Cardiac septum (tissue), 1 donor: ENCODE measurements at places on chromosomes 2 and 18.

DNA sequence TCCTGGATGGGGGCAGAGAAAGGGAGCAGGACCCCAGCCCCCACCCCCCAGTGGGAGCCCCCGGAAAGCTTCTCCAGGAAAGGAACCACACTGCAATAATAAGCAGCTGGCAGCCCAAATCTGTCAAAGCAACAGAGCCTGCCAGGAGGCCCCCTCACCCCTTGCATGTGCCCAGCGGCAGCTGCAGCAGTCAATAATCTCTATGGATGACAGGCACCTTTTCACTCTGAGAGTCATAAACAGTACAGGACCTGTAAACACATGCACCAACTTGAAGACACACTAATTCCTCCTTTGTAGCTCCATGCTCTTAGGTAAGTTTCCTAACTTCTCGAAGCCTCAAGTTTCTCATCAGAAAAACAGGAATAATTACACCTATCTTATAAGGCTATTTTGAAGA lies 26.2 kb upstream of the KDM3A start:
- no peak for DNase-seq

DNA sequence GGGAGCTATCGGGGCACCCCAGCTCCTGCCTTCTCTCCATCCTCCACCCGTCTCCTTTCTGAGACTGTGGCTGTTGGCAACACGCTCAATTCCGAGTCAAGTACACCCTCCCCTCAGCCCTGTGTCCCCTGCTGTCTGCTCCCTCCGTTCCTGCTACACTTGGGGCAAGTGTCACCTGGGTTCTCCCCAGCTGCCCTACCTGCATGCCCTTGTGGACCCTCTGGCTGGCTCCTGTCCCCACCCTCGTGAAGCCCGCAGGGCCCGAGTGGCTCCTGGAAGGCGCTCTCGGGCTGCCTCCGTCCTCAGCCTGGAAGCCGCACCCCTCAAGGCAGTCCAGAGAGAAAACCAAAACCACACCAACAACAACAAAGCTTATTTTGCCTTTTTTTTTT lies 33.9 kb downstream of the PDIA6 start:
- peak; percentile 63 for DNase-seq

DNA sequence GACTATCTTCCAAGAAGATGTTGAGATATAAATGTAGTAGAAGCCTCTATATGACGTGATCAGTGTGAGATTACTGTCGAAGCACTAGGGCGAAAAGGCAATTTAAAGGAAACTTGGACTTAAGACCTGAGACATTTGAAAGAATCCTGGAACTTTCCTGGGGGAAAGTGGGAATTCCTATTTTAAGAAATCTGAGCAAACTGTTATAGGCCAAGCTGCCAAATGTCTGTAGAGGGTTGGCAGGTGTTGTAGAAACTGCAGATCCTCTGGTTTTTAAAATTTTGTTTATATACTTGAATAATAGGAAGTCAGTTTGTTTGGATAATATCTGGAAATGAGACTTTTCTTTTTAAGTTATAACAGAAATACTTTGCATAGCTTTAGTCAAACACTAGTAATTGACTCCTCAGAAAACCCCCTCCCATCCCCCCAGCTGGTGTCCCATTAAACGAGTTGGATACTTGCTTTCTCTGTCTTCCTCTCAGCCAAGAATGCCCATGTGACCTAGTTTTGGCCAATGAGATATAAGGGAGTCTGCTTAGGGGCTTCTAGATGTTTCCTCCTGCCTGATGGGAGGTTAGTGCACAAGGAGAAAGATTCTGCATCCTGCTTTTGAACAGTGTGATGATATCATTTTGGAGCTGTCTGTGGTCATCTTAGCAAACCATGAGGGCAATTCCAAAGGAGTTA lies 61.2 kb downstream of the MOGAT1 start:
- DNase-seq, result no peak

- DNase-seq, result no peak
These were observed 76.6 kb downstream of the ALK start for GRCh38 chr2:29844713-29845326.

DNA sequence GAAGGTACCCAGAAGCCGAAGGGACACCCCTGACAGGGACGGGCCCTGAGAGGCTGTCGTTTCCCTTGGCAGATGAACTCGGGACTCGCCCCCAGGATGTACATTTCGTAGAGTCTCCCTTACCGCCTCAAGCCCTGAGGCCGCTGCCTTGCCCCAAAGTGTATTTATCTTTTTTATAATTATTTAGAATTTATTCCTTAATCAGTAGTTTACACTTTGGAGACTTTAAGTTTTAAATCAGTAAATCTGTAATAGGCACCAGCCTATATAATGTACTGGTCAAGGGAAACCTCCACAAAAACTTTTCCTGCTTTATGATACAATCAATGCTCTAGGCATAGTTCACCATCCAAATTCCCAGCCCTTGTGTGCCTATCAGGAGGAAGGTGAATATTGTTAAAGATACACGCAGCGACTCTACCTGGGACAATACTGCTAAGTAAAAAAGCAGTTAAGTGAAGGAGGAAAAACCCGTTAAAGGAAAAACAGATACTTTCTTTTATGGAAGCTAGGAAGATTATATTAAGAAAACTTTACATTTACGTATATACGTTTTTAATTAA lies 848 bp downstream of the VRK2 start:
- no peak for DNase-seq

- DNase-seq, result no peak
These were observed 237.4 kb upstream of the SMAD2 start for GRCh38 chr18:48167897-48168253.

DNA sequence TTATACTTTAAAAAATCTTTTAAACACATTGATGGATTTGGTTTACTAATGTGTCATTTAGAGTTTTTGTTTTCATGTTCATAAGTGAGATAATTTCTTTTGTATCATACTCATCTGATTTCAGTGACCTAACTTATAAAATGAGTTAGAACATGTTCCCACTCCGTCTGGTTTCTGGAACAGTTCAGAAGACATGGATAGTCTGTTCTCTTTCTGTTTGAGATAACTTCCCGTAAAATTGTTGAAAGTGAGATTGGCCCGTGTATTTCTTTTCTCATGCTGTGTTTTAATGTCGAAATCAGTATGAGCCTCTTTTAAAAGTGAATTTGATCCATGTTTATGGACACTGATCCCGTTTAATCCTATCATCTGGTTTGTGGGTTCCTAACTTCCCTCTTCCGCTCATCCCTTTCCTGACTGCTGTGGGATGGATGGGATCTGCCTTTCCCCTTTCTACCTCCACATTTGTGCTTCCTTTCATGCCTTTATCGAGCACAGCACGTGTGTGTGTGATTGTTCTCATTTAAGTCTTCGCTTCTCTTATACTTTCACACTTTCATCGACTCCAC lies 78.9 kb downstream of the COPS8 start:
- no peak for DNase-seq

DNA sequence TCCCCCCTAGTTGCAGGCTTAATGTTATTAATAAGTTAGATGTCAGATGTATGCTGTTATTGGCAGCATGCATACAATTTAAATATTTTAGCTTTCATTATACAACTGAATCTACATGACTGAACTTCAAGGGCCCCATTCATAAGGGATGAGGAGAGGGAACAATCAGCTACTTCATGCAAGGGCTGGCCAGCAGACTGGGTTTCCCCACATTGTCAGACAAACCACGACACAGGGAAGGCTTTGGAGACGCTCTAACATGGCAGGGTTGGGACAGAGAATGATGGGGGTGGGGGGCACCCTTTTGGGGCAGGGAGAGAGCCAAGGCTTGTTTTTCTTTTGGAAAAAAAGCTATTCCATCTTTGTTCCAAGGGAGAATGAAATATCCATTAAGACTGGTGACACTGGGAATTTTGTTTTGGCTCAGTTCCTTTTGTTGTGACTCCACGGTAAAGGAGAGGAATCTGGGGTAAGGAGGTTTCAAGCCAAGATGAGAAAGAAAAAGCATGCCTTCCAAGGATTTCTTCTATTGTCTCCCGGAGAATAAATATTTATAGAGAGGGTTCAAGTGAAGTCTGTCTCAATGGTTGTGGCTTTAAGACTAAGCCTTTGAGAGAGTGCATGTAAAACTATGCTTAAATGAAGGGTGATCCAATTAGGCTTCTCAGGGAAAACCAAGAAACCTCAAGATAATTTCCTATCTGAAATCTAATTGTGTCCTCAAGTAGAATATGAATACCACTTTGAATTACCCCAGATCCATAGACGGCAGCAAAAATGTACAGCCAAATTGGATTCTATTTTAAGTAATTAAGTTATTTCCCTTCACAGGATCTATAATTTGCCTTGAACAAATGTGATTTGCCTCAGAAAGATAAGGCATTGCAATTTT lies 5.4 kb downstream of the CXCR4 start:
- no peak for DNase-seq

DNA sequence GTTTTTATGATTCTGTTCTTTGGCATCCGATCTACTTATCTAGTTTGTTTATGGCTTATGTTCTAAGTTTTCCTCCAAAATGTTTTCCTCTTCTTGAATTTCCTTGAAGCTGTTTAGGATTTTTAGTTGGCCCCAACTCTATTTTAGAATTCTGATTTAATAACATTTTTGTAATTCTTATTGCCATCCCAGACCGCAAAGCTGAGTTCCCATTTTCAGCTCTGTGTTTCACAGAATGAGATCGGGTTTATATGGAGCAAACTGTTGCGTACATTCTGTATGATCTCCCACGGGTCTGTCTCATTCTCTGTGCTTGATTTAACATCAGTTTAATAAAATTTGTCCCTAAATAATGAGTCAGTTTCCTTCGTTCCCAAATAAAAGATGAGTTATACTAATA lies 59.3 kb downstream of the DPP4 start:
- DNase-seq, result no peak

- no peak for DNase-seq
These were observed 50.0 kb downstream of the CPO start for GRCh38 chr2:206989311-206989710.

DNA sequence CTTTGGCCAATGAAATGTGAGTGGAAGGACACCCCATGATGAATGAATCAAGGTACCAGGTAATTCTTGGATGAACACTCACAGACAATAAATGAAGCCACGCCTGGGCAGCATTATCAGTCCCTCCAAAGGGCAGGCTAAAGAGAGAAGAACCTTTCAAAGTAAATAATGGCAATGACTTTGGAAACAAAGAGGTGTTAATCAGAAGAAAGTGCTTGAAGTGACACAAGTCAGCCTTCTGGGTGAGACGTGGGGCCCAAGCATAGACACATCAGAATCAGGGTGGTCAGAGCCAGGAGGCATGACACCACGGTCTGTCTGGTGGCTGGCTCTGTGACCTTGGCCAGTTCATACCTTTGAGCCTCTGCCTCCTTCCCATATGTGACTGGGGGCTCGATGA lies 103.3 kb downstream of the POLR1A start:
- peak; percentile 36 for DNase-seq

GRCh38 chr2:69828938-69829255 lies 563 bp upstream of the GMCL1 start:
- no peak for DNase-seq

- no peak for DNase-seq
These were observed 633.9 kb downstream of the PLCL1 start for GRCh38 chr2:198438331-198438730.

- DNase-seq, result no peak
These were observed 106.4 kb downstream of the KCNH7 start for GRCh38 chr2:162731917-162732804.

GRCh38 chr2:233384015-233384414 lies 29.7 kb downstream of the DGKD start:
- DNase-seq, result no peak

DNA sequence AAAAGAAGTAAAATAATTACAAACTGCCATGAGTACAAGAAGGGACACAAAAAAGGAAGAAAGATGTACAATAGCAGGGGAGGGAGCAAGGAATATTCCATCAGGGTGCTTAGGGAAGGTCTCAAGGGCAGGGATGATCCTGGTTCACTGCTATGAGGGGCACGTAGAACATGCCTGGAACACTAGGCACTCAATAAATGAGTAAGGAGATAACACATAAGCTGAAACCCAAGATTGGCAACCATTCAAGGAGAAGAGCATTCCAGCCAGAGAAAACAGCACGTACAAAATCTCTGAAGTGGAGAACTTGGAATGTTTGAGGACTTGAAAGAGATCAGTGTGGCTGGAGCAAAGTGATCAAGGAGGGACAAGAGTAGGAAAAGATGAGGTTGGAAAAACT lies 103.2 kb downstream of the FAM161A start:
- no peak for DNase-seq

GRCh38 chr2:181374781-181375675 lies 82.2 kb upstream of the ITGA4 start:
- no peak for DNase-seq

- DNase-seq, result no peak
These were observed 111.3 kb upstream of the TLK1 start for GRCh38 chr2:171271971-171272436.

GRCh38 chr2:49961346-49961745 lies 807.0 kb upstream of the FSHR start:
- no peak for DNase-seq

- DNase-seq, result no peak
These were observed 195.2 kb downstream of the GLI2 start for GRCh38 chr2:120930864-120931263.

DNA sequence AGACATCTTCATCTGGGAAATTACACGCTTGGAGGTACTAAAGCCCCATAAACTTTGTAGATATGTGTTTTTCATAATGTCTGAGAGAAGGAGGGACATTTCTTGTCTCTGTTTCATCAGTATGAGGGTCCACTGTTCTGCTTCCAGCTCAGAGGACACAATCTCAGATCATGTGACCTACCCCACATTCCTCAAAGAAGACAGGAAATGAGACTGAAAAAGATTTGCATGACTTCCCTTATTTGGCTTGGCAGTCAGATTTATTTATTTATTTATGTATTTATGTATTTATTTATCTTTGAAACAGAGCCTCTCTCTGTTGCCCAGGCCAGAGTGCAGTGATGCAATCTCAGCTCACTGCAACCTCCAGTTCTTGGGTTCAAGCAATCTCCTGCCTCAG lies 463.7 kb upstream of the RGPD4 start:
- DNase-seq, result no peak

DNA sequence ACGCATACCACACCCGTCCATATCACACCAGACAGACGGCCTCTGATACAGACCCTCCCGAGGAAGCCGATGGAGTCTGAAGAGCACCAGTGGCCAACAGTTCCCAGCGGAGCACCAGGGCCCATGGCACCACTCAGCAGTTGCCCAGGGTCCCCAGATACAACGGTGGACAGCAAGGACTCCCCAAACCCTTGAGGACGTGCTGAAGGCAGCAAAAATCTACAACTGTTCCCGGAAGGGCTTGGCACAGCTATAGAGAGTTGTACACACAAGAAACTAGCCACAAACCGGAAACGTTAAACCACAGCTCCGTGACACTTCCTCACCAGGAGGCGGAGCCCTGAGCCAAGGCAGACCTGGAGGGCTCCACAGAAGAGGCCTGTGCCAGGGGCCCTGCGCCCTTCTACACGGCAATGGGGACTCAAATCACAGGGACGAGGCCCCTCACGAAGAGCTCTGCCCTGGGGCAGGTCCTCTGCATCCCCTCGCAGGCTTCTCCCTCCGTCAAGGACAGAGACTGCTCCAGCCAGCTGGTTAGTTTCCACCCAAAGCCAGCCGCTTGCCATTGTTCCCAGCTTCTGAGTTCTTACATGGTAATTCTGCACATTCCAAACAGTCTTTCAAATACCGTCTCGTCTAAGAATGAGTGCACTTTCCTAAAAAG lies 133.4 kb downstream of the HDAC4 start:
- peak; percentile 93 for DNase-seq
